ENCODE measurements at places on chromosomes 5 and 9.

DNA sequence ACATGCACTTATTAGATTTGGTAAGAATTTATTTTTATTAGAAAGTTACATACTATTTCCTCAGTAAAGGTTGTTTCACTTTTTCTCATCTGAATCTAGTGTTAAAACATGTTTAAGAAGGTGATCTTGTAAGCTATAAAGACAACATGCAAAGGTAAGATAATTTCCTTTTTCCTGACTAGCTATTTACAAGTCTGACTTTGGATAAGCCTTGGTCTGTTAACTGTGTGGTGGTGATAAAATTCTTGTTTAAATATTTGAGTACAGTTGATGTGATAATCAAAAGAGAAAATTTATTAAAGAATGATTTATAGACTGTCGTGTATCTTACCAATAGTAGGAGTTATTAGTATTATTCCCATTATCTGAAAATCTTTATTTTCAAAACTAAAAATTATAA is 36.9 kb upstream of the GPR21 start:
- no peak for DNase-seq

GRCh38 chr9:91065231-91066041 is 263.8 kb downstream of the SYK start:
- DNase-seq = no peak

DNA sequence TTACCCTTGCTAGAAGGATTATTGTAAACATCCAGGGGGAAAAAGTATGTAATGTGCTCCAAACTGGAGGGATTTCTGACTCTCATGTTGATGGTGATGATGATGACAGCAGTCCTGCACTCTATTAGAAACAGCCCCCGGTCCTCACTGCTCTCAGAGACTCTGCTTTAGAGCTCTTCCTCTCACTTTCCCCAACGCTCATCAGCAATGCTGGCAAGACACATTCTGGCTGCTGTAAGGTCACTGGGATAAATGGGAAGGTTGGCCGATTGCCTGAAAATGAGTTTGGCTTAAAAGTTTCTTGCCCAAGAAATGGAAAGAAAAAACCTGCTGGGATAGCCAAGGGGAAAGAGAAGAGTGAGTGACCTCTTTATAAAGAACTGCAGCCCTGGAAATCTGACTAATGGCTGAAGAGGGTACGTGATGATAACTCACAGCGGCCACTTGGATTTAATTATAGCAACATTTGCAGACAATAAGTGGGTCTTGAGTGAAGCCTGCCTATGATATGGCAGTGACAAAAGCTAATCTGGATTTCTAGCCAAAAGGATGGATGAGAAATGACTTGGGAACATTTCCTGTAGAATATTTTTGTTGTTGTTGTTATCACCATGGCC is 235.8 kb downstream of the TMEM38B start:
- DNase-seq = no peak

DNA sequence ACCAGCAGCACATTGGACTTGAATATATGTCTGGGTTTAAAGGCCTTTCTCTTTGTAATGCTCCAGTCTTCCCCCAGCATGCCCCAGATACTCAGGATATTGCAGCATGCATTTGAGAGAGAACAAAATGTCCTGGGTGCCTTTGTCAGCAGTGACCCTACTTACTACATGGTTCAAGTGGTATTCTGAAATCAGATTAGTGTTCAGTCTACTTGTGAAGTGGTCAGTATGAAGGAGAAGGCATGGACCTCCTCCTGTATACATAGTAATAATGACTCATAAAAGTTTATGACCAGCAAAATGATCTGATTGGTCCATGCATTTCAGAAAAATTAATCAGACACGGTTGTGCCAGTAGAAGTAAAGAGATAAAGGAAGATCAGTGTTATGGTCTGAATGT is 25.4 kb downstream of the GPR21 start:
- DNase-seq = no peak
